ENCODE measurements at places on chromosomes 2 and 18. TPM values are rescaled to one million over a fixed set of nuclear protein-coding genes. Genes with fewer than 3 reads are reported as not detected.

DNA sequence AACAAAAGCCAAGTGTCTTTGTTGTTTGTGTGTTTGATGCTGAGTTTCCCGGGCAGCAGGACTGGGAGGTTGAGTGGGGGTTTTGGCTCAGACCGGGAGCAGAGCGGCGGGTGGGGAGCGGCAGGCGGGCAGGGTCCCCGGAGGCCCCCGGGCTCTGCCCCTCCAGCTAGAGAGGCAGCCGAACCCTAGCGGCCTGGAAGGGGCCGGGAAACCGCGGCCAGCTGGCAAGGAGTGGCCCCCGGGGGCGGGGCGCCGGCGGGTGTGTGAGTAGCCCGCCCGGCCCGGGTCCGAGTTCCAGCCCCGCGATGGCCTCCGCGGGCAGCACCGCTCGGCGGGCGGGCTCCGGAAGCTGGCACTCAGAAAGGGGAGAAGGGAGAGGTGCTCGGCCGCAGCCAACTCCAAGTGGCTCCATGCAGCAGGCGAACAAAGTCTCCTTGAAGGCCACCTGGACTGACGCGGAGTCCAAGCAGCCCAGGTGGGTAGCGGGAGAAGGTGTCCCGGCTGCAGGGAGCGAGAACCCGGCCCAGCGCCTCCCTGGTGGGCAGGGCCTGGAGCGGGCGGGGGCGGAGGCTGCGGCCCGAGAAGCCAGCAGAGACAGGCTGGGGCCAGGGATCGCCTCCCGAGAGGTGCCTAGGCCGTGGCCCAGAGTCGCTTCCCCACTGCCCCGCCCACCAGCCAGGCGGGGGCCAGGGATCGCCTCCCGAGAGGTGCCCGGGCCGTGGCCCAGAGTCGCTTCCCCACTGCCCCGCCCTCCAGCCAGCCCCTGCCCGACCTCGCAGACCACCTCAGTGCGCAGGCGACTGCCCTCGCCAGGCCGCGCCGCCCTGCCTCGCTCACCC is at the start of gene ANKRD53:
Gene ANKRD53 (plus strand): TSS at position 290 of the 839 bp plus-strand sequence. CDS start 16 bp downstream, at position 306.
- peak; percentile 65 for DNase-seq

GRCh38 chr2:28661589-28662001 is 90.0 kb upstream of the PPP1CB start:
- DNase-seq, result peak; percentile 91

- peak; percentile 70 for DNase-seq
These were observed 543.0 kb upstream of the TNP1 start for GRCh38 chr2:217402761-217403383.

The CABYR gene
- total RNA-seq, result 5.8 TPM

The FEV gene
- not detected for total RNA-seq

The CFAP65 gene
- total RNA-seq, result 2.9 TPM

- DNase-seq, result peak; percentile 38
These were observed 40.5 kb downstream of the LONRF2 start for GRCh38 chr2:100281521-100282438.

The MSTN gene
- 0.72 TPM for total RNA-seq

- no peak for DNase-seq
These were observed 12.9 kb downstream of the IL36B start for GRCh38 chr2:113039719-113040118.

The DYNAP gene
- total RNA-seq, result 7.0 TPM
